Stimulated activated CD8-positive, alpha-beta memory T cell treated with anti-CD3 and anti-CD28 coated beads, Interleukin-15, amount 100 ng/mL, for 24 hours (primary cell): ENCODE measurements at places on chromosomes 11 and 22.
A peak's percentile ranks its signal among the peaks of the same experiment; 100 is the strongest.

DNA sequence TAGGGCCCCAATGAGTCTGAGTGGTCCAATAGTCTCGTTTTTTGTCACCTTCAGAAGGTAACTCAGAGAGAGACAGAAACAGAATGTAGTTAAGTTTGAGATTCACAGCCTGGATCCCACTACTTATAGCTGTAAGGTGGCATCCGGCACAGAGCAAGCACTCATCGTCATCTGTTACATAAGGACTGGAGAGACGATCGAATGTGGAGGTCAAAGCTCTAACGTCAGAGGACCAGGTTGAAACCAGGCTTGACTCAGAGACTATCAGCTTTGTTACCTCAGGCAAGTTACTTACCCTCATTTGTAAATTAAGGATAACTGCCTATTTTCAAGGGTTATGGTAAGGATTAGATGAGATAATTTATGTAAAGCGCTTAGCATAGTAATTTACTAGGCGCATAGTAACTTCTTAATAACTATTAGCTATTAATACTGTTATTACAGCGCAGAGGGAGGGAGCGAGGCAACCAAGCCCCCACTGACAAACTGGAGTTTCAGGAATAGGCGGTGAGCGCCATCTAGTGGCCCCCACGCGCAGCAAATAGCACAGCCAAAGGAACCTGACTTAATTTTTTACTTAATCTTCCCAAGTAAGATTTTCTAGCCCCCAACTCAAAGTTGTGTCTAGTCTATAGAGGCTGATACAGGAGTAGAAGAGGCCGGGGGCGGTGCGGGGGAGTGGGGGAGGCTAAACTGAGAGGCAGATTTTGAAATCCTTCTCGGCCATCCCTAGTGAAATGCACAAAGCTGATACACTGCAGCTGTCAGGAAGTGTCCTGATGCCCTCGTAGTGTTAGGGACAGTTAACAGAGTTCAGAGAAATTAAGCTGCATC lies 29.0 kb upstream of the API5 start:
- DNase-seq: no peak

DNA sequence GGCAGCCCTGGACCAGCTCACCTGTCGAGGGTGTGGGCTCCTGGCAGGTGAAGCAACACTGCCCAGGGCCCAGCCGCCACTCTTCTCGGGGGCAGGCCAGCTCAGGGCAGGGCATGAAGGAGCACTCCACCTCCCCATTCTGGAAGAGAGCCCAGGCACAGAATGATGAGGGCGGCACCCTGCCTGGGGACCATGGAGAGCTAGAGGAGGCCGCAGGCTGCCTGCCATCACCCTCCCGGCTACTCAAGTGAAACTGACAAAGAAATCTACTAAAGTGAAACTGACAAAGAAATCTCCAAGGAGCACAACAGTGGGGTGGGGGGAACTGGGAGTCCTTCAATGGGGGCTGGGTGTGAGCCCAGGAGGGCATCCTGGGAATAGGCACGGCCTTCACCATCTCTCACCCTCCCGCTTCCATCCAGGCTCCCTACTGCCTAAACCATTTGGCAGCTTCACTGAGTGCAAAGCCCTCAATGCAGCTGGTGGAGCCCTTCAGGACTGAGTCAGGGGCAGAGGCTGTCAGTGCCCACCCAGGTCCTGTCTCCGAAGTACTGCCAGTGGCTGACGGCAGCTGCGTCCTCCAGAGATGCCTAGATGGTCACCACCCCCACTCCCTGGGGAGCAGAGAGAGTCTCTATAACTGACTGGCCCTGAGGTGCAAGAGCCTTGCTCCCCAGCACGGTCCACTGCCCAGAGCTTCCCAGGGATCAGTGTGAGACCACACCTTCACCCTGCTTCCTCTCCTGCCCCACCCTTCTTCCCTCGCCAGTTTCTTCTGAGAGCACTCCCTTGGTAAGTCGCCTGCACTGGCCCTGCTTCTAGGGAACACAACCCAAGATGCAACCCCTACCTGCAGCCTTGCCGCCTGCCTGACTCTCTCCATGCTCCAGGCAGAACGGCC lies 21.7 kb downstream of the VWCE start:
- no peak for DNase-seq

- no peak for DNase-seq
Observed at GRCh38 chr11:85710917-85711316, 24.9 kb upstream of the CCDC89 start.

- DNase-seq: no peak
Observed at GRCh38 chr22:43126501-43127165, 16.1 kb downstream of the BIK start.

DNA sequence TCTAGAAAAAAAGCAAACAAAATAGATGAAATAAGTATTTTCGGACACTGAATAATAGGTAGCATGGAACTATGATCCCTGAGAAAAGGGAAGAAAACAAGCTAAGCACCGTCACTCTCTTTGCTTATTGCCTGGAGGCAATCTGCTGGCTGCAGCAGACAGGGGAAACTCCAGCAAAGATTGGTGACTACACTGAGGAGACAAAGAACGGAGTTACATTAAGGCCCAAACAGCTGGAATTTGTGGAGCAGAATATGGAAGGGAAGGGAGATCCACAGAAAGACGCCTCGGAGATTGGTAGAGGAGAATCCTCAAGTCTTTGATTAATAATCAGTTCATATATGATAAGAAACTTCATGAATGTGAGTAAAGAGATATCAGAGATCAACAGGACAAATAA lies 150.2 kb downstream of the TYR start:
- DNase-seq: no peak

DNA sequence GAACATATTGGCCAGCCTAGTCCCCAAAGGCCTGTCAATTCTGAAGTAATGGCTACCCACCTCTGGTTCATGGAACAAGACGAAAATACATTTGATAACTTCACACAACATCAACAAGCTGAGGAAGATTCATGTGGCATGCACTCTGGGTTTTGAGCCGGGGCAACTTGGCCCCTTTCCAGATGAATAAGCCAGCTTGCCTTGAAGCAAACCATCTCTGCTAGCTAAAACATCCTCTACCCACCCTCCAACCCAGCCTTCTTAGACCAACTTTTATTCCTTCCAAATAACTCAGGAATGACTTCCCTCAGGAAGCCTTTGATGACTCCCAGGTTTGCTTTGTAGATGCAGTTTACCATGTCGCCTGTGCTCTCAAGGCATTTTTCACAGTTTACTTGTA lies 94.4 kb downstream of the SLC1A2 start:
- no peak for DNase-seq

GRCh38 chr11:1837171-1838076 lies 1.4 kb upstream of the TNNI2 start:
- peak; percentile 61 for DNase-seq

DNA sequence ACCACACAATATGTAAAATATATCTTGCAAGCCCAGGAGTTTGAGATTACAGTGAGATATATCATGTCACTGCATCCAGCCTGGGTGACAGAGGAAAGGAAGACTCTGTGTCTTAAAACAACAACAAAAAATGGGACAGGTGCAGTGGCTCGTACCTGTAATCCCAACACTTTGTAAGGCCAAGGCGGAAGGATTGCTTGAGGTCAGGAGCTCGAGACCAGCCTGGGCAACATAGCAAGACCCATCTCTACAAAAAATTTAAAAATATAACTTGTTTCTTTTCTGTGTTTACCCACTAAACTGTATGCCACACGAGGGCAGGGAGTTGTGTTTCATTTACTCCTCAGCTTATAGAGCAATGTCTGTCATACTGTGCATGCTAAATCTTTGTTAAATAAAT lies 3.1 kb downstream of the ZNF280A start:
- DNase-seq: no peak

DNA sequence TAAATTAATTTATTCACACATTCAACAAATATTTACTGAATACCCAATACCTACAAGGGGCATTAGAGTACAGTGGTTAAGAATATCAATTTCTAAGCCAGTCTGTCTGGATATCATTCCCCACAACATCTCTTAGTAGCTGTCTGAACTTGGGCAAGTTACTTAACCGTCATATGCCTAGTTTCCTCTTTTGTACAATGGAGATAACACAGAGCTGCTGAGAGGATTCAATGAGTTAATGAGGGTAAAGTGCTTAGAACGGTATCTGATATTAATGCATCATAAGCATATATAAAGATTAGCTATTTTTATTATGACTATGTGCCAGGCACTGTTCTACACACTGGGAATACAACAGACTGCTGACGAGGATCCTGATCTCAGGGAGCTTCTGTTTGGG lies 116.4 kb downstream of the APOL5 start:
- no peak for DNase-seq

DNA sequence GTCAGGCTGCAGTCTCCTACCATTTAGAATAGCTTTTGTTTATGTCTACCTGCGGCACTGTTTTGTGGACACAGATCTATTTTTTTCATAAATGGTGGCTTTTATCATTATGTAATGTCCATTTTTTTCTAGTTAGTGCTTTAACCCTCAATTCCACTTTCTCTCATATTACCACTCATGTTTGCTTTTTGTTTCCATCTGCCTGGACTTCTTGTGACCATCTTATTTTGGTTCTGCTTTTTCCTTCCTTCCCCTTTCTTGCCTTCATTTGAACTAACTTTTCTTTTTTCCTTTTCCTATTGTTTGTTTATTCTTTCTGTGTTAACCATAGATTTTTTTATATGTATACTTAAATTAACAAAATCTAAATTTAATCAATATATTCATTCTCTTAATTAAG lies 98.5 kb upstream of the SLC22A12 start:
- DNase-seq: no peak
